ENCODE measurements at places on chromosomes 1 and 21. TPM values are rescaled to one million over a fixed set of nuclear protein-coding genes. Genes with fewer than 3 reads are reported as not detected.

HSD3B1 gene
- total RNA-seq: not detected

ANKRD45 gene
- total RNA-seq: not detected

KIF17 gene
- total RNA-seq: 0.45 TPM

ZBTB8OS gene
- 77.8 TPM for total RNA-seq

IER5 gene
- total RNA-seq: 73.9 TPM

E2F2 gene
- total RNA-seq: 24.0 TPM

CFHR5 gene
- not detected for total RNA-seq

FOXD2 gene
- not detected for total RNA-seq

CFHR2 gene
- total RNA-seq: not detected

PHGDH gene
- total RNA-seq: 33.5 TPM

GPA33 gene
- total RNA-seq: 0.21 TPM

CR1L gene
- total RNA-seq: not detected

LCE2C gene
- total RNA-seq: not detected

VTCN1 gene
- not detected for total RNA-seq

TSSK3 gene
- total RNA-seq: 1.2 TPM

CHI3L2 gene
- 95.0 TPM for total RNA-seq

CADM3 gene
- not detected for total RNA-seq

MMEL1 gene
- not detected for total RNA-seq

ZMPSTE24 gene
- total RNA-seq: 32.6 TPM

CRYAA gene
- total RNA-seq: not detected

SPRR5 gene
- total RNA-seq: not detected

PKP1 gene
- total RNA-seq: not detected

SPTA1 gene
- 0.13 TPM for total RNA-seq

FABP3 gene
- not detected for total RNA-seq

KRTCAP2 gene
- 97.2 TPM for total RNA-seq

CCDC24 gene
- 2.2 TPM for total RNA-seq

MYBPH gene
- total RNA-seq: not detected

MAN1C1 gene
- total RNA-seq: 0.19 TPM

C1orf210 gene
- total RNA-seq: not detected

SERPINC1 gene
- 0.61 TPM for total RNA-seq

NCMAP gene
- not detected for total RNA-seq

HCRTR1 gene
- not detected for total RNA-seq

SRSF11 gene
- 139 TPM for total RNA-seq

ADORA3 gene
- not detected for total RNA-seq

KCNJ15 gene
- 0.46 TPM for total RNA-seq

PPFIA4 gene
- total RNA-seq: 1.1 TPM

DRAXIN gene
- not detected for total RNA-seq

All from GM12878 (cell line).